ENCODE measurements at places on chromosomes 12 and 14.
A peak's percentile ranks its signal among the peaks of the same experiment; 100 is the strongest.

GRCh38 chr14:70807898-70808415 lies 1.4 kb downstream of the MAP3K9 start:
- DNase-seq, result no peak

- no peak for DNase-seq
Measured at GRCh38 chr14:38549564-38549963, 293.7 kb upstream of the CLEC14A start.

- DNase-seq, result no peak
Measured at GRCh38 chr12:132423251-132423819, 66.6 kb upstream of the FBRSL1 start.

- peak; percentile 50 for DNase-seq
Measured at GRCh38 chr14:63134801-63135200, 69.4 kb upstream of the RHOJ start.

DNA sequence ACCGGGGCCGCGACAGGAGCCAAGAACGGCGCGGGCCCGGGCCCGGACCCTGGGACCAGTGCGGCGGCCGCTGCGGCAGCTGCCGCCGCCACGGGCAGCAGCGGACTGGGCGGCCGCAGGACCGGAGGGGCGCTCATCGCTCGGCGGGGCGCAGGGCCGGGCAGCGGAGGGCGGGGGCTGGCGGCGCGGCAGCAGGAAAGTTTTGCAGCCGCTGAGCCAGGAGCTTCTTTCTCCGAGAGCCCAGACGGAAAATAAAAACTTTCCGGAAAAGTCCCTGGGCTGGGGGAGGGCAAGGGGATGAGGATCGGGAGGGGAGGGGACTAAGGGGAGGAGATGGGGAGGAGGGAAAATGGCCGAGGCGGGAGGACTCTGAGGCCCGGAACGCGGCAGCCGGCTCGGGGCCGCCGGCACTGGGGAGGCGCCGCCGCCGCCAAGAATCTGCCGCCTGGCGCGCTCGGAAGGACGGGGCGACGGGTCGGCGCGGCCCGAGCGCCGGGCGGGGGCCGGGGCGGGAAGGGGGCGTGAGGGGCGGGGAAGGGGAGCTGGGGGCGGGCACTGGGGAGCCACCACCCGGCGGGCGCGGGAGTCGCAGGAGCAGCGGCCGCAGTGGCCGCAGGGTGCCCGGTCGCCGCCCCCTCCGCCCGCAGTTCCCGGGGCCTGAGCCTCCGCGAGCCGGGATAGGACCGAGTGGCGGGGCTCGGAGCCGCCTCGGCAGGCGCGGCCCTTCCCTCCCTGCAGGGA lies at the start of gene PRKD1:
Gene PRKD1 (minus strand): TSS at position 472 of the 741 bp plus-strand sequence.
- peak; percentile 71 for DNase-seq

- DNase-seq, result no peak
Measured at GRCh38 chr12:11651785-11652184, 2.3 kb downstream of the ETV6 start.

DNA sequence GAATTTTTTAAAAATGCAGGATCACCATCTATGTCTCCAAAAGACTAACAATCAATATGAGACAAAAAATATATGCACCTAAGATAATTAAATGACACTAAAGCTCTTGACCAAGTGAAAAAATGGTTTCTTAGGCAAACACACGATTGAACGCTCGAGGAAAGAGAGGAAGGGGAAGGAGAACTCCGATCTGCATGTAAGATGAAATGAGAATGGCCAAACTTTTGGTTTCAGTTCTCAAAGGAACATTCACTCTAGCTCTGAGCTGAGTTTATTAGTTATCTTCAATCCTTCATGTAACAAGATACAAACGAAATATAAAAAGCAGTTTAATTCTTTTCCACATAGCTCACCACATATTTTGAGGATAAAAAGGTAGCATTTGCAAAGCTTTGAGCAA lies 2.8 kb downstream of the DYRK4 start:
- no peak for DNase-seq

DNA sequence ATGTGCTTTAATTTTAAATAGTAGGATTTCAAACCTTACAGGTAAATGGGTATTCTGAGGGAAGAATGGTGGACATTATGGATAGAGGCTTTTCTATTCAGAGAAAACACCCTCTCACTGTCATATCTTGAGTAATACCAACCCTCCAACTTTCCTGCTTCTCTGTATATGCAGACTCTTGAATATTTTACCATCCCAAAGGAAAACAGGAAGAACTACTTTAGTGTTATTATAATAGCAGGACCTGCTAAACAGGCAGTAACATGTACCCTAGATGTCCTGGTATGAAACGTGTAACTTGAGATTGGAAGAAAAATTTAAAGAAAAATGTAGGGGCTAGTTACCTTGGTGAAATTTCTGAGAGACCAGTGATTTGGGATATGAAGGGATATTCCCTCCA lies 82.9 kb upstream of the TRHDE start:
- no peak for DNase-seq

DNA sequence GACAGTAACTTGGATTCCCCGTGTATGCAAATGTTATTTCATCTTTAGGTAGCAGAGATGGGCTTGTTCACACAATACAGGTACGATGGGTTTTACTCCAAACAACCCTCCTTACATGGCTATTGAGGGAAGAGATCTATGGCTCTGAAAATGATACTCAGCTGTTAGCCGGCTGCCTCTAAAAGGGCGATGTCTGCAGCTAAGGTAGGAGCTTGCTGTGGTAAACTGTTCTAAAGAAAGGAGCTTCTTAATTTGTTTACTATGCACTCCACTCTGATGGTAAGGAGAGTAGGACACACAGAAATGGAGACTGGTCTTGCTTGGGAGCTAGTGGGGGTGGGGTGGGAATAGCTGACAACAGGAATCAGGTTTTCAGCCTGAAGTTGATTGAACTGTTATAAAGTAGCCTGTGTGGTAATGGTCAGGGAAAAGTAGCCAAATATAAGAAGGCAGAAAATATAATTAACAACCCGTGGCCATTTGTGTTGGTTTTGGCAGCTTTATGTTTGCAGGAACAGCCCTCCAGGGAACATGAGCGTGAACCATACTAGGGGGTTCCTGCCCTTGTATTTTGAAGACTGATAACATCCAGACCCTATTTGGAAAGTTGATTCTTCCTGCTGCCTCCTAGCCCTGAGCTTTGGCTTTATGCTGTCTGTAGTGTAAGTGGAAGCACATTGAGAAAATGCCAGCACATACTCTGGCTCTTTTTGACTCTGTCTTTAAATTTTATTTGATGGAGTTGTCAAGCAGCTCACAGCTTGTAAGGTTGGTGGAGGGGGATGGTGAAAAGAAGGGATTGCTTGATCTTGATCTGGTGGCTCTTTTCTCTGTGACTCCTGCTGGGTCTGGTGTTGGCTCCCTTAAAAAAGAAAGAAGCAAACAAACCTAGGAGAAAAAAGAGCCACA lies 929.8 kb downstream of the DIO2 start:
- no peak for DNase-seq

- no peak for DNase-seq
Measured at GRCh38 chr14:104577847-104578301, 1.7 kb upstream of the C14orf180 start.

DNA sequence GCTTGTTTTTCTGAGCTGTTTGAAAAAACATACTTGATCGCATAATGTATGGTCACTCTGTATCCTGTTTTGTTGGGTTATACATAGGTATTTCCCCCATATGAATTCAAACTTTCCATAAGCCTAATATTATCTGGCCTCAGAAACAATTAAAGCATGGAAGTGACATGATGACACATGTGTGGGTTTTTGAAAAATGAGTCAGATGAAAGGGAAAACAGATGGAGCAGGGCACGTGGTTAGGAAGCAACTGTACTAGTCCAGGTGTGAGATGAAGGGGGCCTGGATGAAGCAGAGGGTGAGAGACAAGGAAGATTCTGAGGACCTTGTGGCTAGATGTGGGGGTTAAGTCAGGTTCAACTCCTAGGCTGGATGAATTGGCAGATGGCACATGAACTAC lies 92.7 kb upstream of the DNM1L start:
- peak; percentile 66 for DNase-seq

- DNase-seq, result no peak
Measured at GRCh38 chr12:89706551-89706950, 2.1 kb downstream of the ATP2B1 start.

- no peak for DNase-seq
Measured at GRCh38 chr14:102945346-102946130, 23.1 kb downstream of the AMN start.

GRCh38 chr12:11227373-11227772 lies 40.6 kb upstream of the TAS2R42 start:
- no peak for DNase-seq

- DNase-seq, result peak; percentile 13
Measured at GRCh38 chr12:94230357-94230905, 82.1 kb downstream of the PLXNC1 start.

GRCh38 chr12:49905718-49906314 lies 2.1 kb upstream of the FAIM2 start:
- peak; percentile 77 for DNase-seq
